ENCODE measurements at places on chromosomes 2 and 18.

DNA sequence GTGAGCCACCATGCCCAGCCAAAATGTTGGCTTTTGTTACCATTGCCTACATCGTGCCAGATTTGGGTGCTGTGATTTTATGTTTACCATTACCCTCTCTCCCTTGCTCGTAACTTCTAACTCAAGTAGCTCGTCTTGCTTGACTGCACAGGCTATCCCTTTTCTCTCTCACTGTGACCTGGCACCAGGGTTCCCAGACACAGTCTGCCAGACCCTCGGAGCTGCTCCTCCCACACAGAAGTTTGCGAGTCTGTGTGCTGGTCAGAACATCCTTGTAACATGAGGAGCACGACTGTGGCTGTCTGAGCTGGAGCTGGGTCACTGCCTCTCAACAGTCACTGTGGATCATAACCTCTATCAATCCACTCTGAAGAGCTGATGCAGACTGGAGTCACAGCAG lies 152.5 kb upstream of the ACKR3 start:
- no peak for DNase-seq

DNA sequence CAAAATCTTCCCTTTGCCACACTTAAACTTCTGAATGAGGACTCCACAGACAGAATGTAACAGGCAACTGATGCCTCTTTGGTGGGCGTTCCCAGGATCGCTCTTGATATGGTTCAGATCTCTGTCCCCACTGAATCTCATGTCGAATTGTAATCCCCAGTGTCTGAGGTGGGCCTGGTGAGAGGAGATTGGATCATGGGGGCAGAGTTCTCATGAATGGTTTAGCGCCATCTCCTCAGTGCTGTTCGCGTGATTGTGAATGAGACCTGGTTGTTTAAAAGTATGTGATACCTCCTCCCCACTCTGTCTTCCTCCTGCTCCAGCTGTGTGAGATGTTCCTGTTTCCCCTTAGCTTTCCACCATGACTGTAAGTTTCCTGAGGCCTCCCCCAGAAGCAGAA lies 111.1 kb upstream of the SLC66A3 start:
- DNase-seq = no peak

DNA sequence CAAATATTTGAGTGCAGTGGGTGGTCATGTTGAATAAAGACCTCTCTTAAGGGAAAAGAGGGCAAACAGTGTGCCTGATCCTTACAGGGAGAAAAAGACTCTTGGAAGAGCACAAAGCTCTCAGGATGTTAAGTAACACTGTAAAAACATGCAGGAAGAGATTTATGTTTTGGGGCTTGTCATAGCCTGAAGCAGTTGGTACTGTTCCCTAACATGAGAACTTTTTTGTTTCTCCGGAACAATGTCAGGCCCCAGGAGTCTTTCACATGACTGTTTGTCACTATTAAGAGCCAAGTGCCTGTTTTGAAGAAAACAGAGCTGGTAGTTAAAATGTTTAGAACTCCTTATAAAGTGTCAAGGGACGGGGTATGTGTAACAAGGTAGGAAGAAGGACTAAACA lies 83.7 kb upstream of the B3GNT2 start:
- DNase-seq = peak; percentile 49

GRCh38 chr2:10151462-10151861 lies 28.9 kb downstream of the RRM2 start:
- DNase-seq = no peak

GRCh38 chr2:120254178-120254577 lies 1.5 kb downstream of the RALB start:
- DNase-seq = peak; percentile 49

- DNase-seq = no peak
Measured at GRCh38 chr2:83782122-83782521, 677.0 kb downstream of the SUCLG1 start.

DNA sequence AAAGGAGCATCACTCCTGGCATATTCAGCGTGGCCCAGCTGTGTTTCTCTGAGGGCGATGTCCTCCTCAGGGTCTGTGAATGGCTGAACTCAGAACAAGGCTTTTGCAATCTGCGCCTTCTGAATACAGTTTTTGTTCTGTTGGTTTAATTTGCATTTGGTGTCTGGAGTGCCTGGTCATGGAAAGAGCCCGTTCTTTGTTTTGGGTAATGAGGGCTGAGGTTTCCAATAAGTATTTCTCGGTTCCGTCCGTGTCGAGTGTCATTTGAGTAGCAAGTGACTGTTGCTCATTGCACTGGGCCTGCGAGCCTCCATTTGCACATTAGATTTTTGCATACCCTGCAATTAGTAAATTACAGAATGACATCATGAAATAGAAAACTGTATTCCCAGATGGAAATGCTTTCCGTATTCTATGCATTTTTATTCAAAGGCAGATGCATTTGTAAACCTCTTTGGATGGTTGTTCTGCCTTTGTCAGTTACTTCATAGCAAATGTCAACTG lies 57.3 kb downstream of the NEDD4L start:
- no peak for DNase-seq

- no peak for DNase-seq
Measured at GRCh38 chr2:32755666-32756065, 127.8 kb downstream of the TTC27 start.

Measured in foreskin fibroblast (primary cell).